ENCODE measurements at places on chromosomes 1 and 21.

GRCh38 chr21:33157303-33157702 is 72.4 kb upstream of the IFNAR2 start:
- DNase-seq: no peak

DNA sequence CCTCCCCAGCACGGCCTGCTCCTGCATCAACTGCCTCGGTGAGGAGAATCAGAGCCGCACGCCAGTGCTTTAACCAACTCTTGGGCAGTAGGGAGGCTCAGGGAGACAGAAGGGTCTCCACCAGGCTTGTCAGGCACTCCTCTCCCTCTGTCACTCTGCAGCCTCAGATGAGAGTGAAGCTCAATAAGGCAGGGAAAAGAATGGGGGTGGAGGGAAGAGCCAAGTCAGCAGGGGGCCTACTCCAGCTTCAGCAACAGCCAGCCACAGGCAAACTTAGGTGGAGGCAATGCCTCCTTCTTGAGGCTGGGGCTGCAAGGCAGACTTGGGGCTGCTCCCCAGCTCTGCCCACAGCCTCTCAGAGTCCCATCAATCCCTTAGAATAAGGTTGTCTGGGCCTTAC is 51.8 kb upstream of the A3GALT2 start:
- no peak for DNase-seq

DNA sequence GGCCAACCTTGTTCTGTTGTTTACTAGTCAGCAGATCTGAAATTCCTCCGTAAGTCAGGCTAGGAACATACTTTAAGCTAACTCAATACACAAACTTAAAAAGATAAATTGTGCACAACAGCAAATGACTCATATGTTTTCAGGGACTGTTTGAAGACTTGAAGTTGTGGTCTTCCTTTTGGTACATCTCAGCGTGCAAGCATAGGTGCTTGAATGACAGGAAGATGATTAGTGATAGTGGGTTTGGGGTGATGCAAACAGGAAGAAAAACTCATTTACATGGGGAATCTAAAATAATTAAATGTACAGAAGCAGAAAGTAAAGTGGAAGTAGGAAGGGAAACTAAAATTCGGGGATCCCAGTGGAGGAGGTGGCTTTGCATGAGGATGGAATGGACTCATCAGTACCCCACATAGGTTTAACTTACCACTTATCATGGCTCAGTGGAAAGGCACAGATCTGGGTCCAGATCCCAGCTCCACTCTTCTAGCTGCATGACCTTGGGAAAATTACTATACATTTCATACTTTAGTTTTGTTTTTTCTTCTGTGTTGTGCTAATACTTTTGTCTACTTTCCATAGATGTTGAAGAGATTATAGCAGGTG is 122.3 kb downstream of the XCL2 start:
- DNase-seq: no peak

GRCh38 chr1:74222701-74223100 is 12.5 kb upstream of the TNNI3K start:
- DNase-seq: no peak

- no peak for DNase-seq
These were observed 51.4 kb upstream of the COL6A2 start for GRCh38 chr21:46046471-46046870.
